ENCODE measurements at places on chromosomes 7 and 10.

- no peak for DNase-seq
Observed at GRCh38 chr10:71512761-71513539, 116.2 kb downstream of the CDH23 start.

GRCh38 chr10:109727436-109727835 is 195.9 kb downstream of the XPNPEP1 start:
- DNase-seq, result no peak

DNA sequence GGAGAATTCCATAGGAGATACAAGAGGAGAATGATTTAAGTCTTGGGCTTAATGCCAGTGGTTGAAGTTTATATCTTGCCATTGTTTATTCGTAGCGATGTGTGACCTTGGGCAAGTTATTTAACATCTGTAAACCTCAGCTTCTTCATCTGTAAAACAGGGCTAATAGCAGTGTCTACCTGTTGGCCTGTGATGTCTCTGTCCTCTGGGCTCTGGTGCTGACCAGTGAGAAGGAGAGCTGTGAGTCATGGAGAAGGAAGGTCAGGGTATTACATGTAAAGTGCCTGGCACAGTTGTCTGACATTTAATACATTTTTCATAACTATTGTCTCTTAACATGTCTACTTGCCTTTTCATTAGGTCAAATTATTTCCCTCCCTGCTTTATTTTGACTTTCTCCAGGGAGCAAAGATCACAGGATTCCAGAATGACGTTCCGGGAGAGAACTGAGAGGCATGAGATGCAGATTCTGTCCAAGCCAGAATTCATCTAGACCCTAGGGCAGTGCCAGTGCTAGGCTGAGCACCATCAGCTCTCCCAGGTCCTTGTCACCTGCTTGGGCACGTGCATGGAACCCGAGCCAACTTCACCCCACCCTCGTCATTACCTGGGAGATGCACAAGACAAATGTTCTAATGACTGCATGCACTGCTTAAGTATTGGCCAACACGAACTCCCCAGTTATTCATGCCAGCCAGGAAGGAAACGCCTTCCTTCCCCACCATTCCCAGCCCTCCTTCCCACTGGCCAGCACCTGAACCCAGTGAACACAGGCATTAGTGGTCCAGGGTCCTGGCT is 187.9 kb downstream of the DPY19L1 start:
- DNase-seq, result no peak

- no peak for DNase-seq
Observed at GRCh38 chr10:31912898-31913850, 15.5 kb downstream of the ARHGAP12 start.

GRCh38 chr7:55513868-55514267 is 58.4 kb downstream of the VOPP1 start:
- DNase-seq, result no peak

DNA sequence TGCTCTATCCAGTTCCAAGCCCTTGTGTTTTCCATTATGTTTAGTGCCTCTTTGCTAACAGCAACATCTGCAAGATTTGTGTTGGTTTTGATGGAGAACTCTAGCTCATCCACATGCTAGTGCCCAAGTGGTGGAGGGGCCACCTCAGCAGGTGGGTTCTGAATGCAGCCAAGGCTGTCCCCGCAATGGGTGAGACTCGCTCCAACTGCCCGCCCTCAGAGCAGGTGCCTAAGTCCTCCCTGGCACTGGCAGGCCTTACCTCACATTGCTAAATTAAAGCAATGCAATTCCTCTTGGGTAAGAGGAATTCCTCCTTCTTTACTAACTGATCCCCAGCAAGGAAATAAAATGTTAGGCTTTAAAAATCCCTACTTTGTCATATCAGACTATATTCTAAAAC is 146.8 kb downstream of the ADCY1 start:
- DNase-seq, result no peak

- DNase-seq, result no peak
Observed at GRCh38 chr10:43644252-43644651, 4.4 kb downstream of the ZNF32 start.

- no peak for DNase-seq
Observed at GRCh38 chr7:115306586-115306985, 384.7 kb downstream of the MDFIC start.

DNA sequence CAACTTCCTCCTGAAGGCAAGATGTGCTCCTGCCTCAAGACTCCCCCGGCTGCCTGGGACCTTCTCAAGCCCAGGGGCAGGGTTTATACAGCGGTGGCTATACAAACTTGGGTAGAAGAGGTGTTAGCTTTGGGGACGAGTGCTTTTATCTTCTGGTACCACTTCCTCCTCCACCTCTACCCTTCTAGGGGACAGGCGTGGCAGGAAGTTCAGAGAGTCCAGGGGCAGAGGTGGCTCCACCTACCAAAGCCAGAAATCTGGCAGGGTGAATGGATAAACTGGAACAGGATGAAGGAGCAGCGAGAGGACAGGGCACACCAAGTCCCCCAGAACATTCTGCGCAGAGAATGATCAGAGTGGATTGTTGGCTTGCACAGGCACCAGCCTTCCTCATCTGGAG is 24.0 kb upstream of the TM9SF3 start:
- no peak for DNase-seq

- no peak for DNase-seq
Observed at GRCh38 chr10:69972981-69973397, 79.7 kb upstream of the MACROH2A2 start.

- DNase-seq, result no peak
Observed at GRCh38 chr7:68865351-68866199, 732.7 kb upstream of the AUTS2 start.

DNA sequence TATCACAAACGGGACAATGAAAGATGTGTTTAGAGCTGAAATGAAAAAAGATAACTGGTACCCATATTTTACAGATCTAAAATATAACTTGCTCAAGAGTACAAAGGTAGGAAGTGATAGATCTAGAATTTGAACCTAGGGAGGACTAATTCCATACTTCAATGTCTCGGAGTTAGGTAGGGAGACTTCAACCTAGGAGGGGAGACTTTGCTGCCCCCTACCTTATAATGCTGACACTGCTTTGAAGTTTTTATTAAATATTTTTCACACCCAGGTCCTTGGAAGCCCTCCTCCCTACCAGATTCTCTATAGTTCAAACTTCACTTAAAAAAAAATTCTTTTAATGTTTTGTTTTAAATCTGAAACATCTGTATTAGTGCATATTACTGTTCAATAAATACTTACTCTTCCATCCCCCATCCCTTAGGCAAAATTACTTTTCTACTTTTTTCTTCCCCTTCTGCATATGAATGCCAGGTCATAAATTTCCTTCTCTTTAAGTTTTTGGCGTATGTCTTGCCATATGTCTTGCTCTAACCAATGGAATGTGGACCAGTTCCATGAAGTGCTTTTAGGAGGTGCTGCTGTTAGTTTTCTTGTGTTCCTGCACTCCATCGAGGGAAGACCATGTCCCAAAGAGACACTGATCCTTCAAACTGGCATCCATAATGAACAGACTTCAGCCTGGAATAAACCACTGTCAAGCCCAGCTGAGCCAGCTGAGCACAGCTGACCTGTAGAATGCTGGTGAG is 57.8 kb downstream of the MICU1 start:
- DNase-seq, result no peak

DNA sequence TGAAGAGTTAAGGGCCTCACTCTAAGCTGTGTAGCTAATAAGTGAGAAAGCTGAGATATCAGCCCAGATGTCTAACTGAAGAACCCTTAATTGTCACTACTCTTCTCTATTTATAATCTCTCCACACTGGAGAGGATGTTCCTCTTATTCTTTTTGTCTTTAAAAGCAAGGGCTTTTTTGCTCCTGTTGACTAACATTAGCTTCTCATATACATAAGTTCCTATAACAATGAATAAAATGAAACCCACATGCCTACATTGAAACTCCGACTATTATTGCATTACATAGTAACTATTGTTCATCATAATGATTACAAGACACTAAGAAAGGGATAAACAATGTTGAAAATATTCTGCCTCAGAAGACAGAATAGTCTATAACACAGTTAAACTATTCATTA is 67.1 kb downstream of the GNAT3 start:
- DNase-seq, result no peak

DNA sequence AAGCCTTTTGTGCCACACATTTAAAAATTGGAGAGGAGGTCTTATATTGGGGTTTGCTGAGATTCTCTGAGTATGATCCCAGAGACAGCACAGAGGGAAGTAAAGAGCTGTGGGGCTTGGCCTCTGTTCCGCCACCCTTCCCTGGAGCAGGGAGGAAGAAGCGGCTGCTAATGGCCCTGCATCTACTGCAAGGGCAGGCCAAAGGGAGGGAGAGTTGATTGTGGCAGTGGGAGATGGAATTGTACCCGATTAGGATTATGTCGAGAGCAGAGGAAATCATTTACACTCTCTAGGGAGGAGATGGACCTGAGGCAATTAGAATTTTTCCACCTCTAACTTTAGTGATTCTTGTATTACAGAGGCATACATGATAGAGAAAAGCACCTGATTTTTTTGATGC is 28.8 kb downstream of the CYP17A1 start:
- no peak for DNase-seq

Measured in GM12864 (cell line).